H1 (cell line): ENCODE measurements at places on chromosomes 2 and 18. TPM values are rescaled to one million over a fixed set of nuclear protein-coding genes. Genes with fewer than 3 reads are reported as not detected.

The KRTCAP3 gene
- 50.1 and 55.4 TPM in 2 replicates for total RNA-seq

The PROM2 gene
- total RNA-seq = 3.8 and 4.6 TPM in 2 replicates

DNA sequence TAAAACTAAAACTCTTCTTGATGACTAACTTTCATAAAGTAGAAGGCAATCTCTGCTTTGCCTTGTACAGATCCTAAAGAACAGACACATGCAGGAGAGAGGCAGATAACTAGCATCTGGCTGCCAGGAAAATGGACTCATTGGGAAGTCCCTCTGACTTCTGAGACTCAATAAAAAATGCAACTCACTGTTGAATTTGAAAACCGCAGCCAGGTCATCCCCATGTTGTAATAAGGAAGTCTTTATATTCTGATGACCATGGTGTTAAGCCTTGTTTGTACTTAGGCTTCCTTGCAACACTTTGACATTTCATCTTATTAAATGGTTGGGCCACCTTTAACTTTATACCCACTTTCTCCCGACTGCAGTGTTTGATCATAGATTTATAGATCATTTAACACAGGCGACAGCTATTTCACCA lies 375.1 kb upstream of the KCNH7 start:
- DNase-seq = no peak

GRCh38 chr2:73931531-73932500 lies 5.1 kb downstream of the DGUOK start:
- no peak for DNase-seq

DNA sequence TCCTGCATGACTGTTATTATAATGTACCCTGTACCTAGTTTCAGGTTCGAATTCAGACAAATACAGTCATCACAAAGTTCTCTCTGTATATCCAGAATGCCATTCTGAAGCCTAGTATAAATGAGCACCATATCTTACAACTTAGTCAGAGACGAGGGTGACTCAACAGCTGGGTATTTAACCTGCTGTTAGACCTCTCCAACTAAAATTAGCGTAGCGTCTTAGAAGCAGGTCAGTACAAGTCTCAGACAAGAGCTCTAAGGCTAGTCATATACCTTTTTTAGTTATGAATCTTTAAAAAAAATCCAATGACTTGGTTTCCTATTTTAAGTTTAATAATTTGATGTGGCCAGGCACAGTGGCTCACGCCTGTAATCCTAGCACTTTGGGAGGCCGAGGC lies 74.1 kb downstream of the CABYR start:
- DNase-seq = no peak

GRCh38 chr2:205642599-205643356 lies 39.5 kb upstream of the NRP2 start:
- no peak for DNase-seq

- no peak for DNase-seq
These were observed 250.6 kb downstream of the PTPRM start for GRCh38 chr18:7817575-7818230.

DNA sequence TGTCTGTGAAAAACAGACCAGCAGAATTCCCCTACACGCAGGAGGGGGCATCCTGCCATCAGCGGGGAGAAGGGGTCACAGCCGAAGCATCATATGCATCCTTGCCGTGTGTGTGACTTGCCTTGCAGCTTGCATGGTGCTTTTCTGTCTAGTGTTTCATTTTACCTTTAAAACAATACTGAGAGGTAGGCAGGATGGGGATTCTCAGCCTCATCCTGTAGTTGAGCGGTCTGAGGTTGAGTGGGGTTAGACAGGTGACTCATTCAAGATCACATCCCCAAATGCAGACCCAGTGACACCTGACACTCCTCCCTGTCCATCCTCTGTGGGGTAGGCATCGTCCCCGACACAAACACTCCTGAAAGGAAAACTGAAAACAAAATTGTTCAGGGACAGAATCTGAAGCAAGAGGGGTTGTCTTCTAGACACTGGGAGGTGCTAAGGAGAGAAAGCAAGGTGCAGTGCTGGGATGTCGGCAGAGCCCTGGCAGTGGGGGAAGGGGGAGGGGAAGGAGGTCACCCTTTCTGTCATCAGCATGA lies 7.9 kb downstream of the ARL4C start:
- DNase-seq = no peak

GRCh38 chr2:105460048-105460732 lies 61.3 kb upstream of the FHL2 start:
- DNase-seq = no peak

DNA sequence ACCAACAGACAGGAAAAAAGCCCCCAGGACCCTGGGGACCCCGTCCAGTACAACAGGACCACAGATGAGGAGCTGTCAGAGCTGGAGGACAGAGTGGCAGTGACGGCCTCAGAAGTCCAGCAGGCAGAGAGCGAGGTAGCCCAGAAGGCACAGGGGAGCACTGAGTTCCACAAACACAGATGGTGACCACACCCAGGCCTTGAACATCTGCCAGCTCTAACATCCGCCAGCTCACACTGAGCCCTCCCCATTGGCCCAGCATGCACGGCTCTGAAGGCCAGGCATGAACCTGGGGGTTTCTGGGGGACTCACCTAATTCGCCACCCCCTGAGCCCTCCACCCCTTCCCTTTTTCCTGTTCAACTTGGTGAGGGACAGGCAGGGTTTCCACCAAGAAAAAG lies 25.6 kb upstream of the PRLH start:
- DNase-seq = no peak

- no peak for DNase-seq
These were observed 455.4 kb upstream of the LRRTM4 start for GRCh38 chr2:77977471-77978063.

DNA sequence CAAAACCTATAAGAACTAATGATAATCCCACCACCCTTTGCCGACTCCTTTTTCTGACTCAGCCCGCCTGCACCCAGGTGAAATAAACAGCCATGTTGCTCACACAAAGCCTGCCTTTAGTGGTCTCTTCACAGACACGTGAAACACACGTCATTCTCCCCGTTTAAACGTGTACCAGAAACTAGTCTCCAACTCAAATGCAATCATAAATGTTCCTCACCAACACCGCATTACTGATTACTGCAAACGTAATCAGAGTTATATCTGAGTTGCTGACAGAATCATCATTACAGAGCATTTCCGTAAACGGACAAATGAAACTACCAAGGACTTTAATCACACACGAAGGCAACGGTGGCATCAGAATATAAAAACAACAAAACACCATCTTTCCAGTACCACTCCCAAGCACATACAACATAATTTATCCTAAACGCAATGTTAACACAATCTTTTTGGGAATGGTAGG lies 1.9 kb downstream of the CLK1 start:
- DNase-seq = no peak

DNA sequence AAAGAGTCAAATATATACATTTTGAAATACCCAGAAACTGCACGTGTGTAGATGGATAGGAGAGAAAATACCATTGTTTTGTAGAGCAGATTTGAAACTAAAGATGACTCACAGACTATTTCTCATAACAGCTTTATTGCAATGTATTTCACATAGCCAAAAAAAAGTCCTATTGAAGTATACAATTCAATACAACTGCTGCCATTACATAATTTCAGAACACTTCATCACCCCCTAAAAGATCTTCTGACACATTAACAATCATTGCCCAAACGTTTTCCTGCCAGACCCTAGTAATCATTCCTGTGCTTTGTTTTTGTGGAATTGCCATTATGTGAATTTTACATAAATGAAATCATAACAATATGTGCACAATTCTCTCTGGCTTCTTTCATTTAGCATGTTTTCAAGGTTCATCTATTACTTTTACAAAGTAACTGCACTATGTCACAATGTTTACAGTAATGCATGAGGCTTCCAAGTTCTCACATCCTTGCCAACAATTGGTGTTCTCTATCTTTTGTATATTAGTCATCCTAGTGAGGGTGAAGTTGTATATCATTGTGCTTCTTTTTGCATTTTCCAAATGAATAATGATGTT lies 378.6 kb upstream of the CWC22 start:
- DNase-seq = no peak

DNA sequence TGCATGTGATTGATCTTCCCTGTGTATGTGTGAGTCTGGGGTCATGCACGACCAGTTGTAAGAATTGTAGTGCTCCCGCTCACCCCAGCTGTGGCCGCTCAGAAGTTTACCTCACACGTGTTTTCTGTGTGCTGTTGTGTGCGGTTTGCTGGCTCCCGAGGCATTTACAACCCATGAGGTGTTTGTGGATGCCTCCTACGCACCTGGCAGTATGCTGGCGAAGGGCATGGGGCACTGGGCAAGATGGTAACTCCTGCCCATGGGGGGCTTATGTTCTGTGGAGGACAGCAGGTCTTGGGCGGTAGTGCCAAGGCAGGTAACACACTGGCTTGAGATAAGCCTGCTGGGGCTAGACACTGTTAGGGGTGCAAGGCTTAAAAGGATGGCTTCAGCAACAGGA lies 102.6 kb upstream of the HS6ST1 start:
- DNase-seq = no peak

GRCh38 chr2:18425210-18425703 lies 135.2 kb downstream of the RDH14 start:
- DNase-seq = no peak
